Umbilical cord (tissue), 2 donors: ENCODE measurements at places on chromosomes 1 and 21. TPM values are rescaled to one million over a fixed set of nuclear protein-coding genes. Genes with fewer than 3 reads are reported as not detected.

TCHH gene
- 0.96 TPM for total RNA-seq

S100A2 gene
- total RNA-seq = 20.7 TPM

C4BPB gene
- total RNA-seq = 2.9 TPM

APP gene
- total RNA-seq = 674 TPM

TMEM269 gene
- total RNA-seq = not detected

ATP6V1G3 gene
- total RNA-seq = 3.4 TPM

KRTAP10-1 gene
- total RNA-seq = not detected

FAM72B gene
- 3.6 TPM for total RNA-seq

PLA2G2D gene
- not detected for total RNA-seq

GPR37L1 gene
- 0.24 TPM for total RNA-seq

FCRLB gene
- total RNA-seq = not detected

FCRLA gene
- 20.0 TPM for total RNA-seq

RHD gene
- total RNA-seq = not detected

SMYD2 gene
- 49.8 TPM for total RNA-seq

PER3 gene
- total RNA-seq = 4.3 TPM

SPRR2D gene
- 1.2 TPM for total RNA-seq

PLPP3 gene
- total RNA-seq = 228 TPM

LRRC71 gene
- total RNA-seq = not detected

RCSD1 gene
- 17.8 TPM for total RNA-seq

ECM1 gene
- 4.3 TPM for total RNA-seq

SPATA46 gene
- total RNA-seq = not detected

SH2D1B gene
- total RNA-seq = not detected

CNR2 gene
- under 0.01 TPM for total RNA-seq

CFAP107 gene
- not detected for total RNA-seq

TDRD10 gene
- total RNA-seq = not detected

RORC gene
- total RNA-seq = 7.0 TPM

SKI gene
- 29.6 TPM for total RNA-seq

NTRK1 gene
- not detected for total RNA-seq

FMO5 gene
- 14.0 TPM for total RNA-seq

CYYR1 gene
- total RNA-seq = 16.9 TPM

VHLL gene
- total RNA-seq = 6.0 TPM

CRB1 gene
- 14.2 TPM for total RNA-seq

DCST2 gene
- not detected for total RNA-seq

ITLN1 gene
- 2.2 TPM for total RNA-seq

PDZK1 gene
- 16.6 TPM for total RNA-seq

SPRR5 gene
- total RNA-seq = not detected

GPR161 gene
- 20.0 TPM for total RNA-seq

LDLRAD2 gene
- total RNA-seq = 2.2 TPM

EXTL1 gene
- total RNA-seq = 0.48 TPM

LDLRAP1 gene
- 20.9 TPM for total RNA-seq

TRAF5 gene
- total RNA-seq = 65.0 TPM

PLA2G2A gene
- total RNA-seq = 12.3 TPM

CD1B gene
- total RNA-seq = 1.2 TPM

FOXO6 gene
- 0.24 TPM for total RNA-seq
